ENCODE measurements at places on chromosomes 1 and 21.

- no peak for DNase-seq
These were observed 1.9 kb downstream of the CCT3 start for GRCh38 chr1:156336242-156336641.

DNA sequence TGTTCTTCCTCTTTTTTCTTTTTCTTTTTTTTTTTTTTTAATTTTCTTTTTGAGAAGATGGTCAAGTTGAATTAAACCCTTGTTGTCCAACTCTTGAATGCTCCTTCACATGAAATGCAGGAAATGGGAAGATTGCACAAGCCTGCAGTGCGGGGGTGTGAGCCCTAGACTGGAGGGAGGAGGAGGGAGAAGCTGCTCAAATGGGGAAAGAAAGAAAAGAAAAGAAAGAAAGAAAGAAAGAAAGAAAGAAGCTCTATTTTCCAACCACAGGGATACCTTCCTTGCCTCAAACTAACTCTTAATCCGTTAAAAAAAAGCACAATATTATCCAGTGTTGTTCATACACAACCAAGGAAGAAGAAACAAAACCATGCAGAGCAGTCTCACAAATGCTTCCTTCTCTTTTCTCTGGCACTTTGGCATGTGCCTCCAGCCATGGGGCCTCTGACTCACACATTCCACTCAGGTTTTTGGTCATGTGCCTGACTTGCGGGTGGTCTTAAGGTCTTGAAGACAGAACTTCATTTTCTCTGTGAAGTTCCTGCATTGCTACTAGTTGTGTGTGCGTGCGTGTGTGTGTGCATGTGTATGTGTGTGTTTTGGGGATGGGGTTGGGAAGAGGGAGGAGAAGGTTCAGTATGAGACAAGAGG lies 276.1 kb downstream of the RPS6KC1 start:
- DNase-seq = no peak

DNA sequence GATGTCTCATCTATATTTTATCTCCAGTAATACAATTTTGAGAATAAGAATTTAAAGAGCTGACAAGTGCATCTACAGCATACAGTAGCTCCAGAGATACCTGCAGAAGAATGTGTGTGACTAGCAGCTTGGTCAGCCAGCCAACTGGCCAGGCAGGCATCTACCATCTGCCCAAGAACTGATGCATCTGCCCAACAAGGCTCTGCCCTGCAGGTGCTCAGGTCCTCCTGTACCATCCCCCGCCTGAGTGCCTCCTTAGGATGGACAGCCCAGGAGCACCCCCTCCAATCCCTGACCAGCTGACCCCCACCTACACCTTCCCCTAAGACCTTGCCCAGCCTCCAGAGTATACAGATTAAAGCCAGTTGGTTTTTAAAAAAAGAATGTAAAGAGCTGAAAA lies 30.3 kb downstream of the TMEM69 start:
- DNase-seq = no peak

- DNase-seq = no peak
These were observed 187.9 kb downstream of the PATJ start for GRCh38 chr1:61930116-61930645.

DNA sequence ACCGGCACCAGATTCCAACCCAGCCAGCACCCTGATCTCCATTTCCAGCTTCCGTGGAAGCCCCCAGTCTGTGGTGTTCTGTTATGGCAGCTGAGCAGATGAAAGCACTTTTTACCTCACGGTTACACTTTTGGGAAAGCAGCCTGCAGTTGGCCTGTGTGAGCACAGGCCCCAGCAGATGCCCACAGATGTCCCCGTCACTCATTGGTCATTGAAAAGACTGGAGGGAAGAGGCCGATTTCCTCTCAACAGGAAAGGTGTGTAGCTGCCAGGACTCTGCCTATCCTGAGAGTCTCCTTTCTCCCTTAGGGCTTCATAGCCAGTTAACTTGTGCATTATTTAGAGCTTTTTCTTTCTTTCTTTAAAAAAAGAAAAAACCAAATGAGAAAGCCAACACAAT lies 123.0 kb downstream of the PCBP3 start:
- no peak for DNase-seq

DNA sequence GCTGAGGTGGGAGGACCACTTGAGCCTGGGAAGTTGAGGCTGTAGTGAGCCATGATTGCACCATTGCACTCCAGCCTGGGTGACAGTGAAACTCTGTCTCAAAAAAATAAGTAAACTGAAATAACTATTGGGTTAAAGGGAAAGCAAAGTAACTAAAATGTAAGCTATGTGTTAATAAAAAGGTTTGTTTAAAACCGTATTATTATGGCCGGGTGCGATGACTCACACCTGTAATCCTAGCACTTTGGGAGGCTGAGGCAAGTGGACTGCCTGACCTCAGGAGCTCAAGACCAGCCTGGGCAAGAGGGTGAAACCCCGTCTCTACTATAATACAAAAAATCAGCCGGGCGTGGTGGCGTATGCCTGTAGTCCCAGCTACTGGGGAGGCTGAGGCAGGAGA lies 27.0 kb downstream of the NVL start:
- no peak for DNase-seq

DNA sequence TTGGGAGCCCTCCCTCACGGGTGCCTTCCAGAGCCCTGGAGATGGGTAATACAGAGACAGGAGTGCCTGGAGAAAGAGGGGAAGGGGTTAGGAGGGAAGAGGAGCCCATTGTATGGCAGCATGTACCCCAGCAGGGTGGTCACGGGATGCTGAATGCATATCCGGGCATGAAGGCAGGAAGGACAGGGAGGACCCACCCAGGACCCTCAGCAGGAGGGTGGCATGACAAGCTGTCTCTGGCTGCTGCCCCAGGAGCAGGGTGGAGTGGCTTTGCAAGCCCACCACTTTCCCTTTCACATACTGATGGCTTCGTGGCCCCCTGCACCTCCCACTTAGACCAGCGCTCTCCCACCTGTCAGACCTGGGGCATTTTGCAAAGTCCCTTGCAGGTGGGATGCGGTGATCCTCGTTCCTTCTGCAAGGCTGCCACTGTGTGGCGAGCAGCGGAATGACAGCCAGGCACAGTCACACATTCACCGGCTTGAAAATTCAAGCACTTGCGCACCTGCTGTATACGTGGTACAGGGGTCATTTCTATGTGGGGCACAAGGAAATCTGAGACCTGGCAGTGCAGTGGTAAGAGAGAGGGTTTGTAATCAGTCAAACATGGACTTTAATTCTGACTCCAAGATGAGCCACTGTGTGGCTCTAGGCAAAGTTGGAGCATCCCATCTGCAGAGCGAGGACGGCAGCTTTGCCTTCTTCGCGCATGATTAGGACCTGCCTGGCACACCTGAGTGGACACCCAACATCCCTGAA lies 53.2 kb upstream of the TMEM51 start:
- peak; percentile 81 for DNase-seq

- peak; percentile 80 for DNase-seq
These were observed at the start of gene B4GALT2 for GRCh38 chr1:43978551-43979260. B4GALT2 (plus strand) TSS chr1:43979210; CDS start chr1:43981161, 1,951 bp downstream.

Measured in posterior vena cava (tissue), 2 donors.